Activated CD8-positive, alpha-beta memory T cell treated with anti-CD3 and anti-CD28 coated beads, Interleukin-2, amount 50 U/mL, for 4 hours (primary cell): ENCODE measurements at places on chromosomes 4 and X.

DNA sequence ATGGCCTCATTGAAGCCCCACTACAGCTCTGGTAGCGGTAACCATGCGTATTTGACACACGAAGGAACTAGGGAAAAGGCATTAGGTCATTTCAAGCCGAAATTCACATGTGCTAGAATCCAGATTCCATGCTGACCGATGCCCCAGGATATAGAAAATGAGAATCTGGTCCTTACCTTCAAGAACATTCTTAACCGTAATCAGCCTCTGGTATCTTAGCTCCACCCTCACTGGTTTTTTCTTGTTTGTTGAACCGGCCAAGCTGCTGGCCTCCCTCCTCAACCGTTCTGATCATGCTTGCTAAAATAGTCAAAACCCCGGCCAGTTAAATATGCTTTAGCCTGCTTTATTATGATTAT, 876 bp downstream of the HPRT1 start:
- no peak for DNase-seq

DNA sequence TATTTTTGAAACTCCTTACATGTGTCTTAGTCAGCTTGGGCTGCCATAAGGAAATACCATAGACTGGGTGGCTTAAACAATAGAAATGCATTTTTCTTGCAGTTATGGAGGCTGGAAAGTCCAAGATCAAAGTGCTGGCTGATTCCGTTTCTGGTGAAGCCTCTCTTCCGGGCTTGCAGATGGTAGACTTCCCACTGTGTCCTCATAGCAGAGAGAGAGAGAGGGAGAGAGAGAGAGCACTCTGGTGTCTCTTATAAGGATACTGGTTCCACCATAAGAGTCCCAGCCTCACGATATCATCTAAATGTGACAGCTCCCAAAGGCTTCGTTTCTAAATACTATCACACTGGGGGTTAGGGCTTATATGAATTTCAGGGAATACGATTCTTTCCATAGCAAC, 39.7 kb downstream of the ENPEP start:
- DNase-seq = no peak

- DNase-seq = no peak
Observed at GRCh38 chr4:25818371-25818871, 44.4 kb downstream of the SEL1L3 start.

DNA sequence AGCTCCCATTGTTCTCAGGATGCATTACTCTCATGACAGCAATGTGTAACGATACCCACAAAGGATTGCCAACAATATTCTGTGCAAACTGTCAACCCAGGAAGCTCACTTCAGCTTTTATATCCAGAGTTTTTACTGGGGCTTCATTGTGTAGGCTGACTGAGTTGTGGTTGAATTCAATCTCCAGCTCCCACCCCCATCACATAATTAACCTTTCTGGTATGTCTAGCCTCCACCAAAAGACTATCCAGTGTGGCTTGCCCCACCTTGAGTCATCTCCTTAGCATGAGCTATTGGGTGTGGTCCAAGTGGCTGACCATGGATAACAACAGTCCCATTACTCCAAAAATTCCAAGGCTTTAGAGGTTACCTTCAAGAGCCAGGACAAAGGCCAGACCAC, 17.7 kb upstream of the TAB3 start:
- no peak for DNase-seq

DNA sequence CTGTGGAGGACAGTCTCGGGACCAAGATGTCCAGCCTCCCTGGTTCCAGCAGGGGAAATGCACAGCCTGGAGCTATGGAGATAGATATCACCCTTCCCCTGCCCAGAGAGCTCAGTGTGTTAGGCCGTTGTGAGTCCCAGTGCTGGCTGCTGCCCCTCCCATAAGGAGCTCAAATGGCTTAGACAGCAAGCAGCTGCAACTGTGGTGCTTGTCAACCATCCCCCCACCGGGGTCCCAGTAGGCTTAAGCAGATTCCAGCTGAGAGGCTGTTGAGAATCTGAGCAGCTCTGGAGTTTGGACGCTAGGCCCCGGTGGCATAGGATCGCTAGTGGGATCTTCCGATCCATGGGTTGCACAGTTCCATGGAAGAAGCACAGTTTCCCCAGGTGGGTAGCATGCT, 181.8 kb upstream of the POF1B start:
- no peak for DNase-seq

DNA sequence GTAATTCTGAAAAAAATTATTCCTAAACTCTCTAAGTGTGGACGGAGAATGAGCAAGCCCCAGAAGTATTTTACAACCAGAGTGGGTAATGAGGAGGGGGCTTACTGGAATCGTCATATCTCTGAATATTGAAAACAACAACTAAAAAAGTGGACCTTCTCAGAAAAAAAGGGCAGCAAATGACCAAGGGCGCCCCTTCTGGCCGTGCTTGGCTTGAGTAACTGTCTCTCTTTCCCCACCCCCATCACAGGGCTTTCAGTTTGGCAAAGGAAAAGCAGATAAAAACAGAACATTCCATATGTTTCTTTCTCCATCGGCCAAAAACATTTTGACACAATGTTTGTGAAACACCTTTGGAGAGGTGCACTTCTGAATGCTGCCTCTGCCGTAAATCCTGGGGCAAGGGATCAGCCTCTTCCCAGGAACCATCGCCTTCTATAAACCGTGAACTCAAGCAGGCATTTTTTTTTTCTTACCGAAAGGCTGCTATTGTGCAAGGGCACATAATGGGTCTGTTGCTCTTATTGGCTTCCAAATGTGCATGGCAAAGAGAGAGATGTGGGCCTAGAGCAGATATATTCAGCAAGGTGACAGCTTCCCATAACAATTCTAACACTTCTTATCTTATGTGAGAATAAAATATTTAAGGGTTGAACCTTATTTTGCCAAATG, 115.4 kb downstream of the PARM1 start:
- DNase-seq = no peak

DNA sequence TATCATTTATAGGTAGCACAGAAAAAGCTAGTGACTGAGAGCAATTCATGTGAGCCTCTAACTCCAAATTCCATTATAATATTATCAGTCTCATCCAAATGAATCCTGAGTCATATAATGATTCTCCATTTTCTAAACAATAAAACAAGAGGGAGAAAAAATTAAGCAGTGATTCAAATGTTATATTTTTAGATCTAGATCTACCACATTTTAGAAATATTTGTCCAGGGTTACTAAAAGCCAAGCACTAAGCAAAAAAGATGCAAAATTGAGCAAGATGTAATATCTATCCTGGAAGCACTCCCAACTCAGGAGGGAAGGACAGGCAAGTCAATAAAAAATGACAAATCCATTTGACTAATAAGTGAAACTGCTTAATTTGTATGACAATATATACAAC, 172.8 kb downstream of the FBXW7 start:
- DNase-seq = no peak

- no peak for DNase-seq
Observed at GRCh38 chr4:59553063-59553720, 1646.9 kb upstream of the ADGRL3 start.

GRCh38 chrX:149371986-149372385, 133.1 kb downstream of the IDS start:
- no peak for DNase-seq

DNA sequence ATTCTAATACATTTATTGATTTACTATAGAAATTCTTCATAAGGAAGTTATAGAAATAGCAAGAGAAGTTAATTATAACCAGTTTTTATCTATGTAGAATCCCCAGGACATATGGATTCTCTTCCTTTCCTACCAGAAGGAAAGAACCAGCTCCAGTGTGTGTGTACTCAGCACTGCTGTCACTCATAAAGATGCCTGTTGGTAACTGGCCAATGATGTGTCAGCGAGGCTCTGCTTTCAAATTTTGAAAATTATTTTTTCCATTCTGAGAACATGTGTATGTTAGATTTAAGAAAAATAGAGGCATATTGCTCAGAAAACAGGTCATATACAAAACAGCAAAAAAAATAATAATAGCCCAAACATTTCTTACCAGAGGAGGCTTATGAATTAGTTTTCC, 814.8 kb upstream of the IGFBP7 start:
- no peak for DNase-seq

DNA sequence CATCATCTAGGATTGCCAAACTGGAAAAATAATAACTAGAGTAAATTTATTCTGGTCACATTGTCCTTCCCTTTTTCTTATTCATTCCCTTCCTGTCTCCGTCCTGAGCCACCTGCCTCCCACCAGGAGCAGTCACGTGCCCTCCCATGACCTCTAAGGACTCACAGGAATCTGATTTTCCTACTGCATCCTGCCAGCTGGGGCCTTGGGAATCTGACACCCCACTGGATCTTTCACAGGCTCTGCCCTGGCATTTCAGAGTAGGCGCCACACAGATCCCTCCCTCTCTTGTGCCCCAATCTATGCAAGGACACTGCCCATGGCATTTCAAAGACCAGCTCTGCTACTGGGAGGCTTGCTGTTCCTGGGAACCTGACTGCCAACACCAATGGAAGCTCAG, 520.5 kb downstream of the PPARGC1A start:
- no peak for DNase-seq

GRCh38 chr4:90745176-90745575, 618.0 kb downstream of the CCSER1 start:
- no peak for DNase-seq

- DNase-seq = no peak
Observed at GRCh38 chr4:8303485-8304281, 34.1 kb downstream of the HTRA3 start.

GRCh38 chr4:77994194-77994721, 62.9 kb upstream of the FRAS1 start:
- DNase-seq = no peak

GRCh38 chr4:76772498-76773106, 125.3 kb downstream of the SOWAHB start:
- no peak for DNase-seq

- no peak for DNase-seq
Observed at GRCh38 chr4:152467101-152467500, 68.8 kb downstream of the FBXW7 start.

DNA sequence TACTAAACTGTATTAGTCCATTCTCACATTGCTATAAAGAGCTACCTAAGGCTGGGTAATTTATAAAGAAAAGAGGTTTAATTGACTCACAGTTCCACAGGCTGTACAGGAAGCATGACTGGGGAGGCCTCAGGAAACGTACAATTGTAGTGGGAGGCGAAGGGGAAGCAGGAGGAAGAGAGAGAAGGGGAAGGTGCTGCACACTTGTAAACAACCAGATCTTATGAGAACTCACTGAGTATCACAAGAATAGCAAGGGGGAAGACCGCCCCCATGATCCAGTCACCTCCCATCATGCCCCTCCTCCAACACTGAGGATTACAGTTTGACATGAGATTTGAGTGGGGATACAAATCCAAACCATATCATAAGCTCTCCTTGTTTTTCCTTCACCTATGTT, 40.9 kb downstream of the RPA4 start:
- DNase-seq = no peak

DNA sequence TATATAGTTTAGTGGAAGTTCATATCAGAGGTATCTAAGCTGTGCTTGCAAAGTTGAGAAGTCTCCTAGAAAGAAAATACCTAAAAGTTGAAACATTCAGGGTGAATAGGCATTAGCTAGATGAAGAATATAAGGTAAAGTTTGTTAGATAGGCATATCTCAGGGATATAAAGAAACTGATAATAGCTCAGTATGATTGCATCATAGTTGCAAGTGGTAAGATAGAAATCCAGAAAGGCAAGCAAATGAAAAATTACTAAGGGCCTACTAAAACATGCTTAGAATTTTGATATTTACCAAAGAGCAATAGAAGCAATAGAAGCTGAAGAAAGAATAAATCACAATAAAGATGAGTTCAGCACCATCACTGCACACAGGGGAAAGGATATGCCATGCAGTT, 610.0 kb upstream of the ADGRL3 start:
- no peak for DNase-seq

GRCh38 chr4:45580334-45580733, 543.5 kb downstream of the GABRG1 start:
- no peak for DNase-seq

DNA sequence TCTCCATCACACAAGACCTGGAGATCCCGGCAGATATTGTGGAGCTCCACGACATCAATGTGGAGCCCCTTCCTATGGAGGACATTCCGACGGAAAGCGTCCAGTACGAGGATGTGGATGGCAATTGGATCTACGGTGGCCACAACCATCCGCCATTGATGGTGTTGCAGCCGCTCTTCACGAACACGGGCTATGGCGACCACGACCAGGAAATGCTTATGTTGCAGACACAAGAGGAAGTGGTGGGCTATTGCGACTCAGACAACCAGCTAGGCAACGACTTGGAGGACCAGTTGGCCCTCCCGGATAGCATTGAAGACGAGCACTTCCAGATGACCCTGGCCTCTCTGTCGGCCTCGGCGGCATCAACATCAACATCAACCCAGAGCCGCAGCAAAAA, 717 bp downstream of the YY2 start:
- DNase-seq = no peak

DNA sequence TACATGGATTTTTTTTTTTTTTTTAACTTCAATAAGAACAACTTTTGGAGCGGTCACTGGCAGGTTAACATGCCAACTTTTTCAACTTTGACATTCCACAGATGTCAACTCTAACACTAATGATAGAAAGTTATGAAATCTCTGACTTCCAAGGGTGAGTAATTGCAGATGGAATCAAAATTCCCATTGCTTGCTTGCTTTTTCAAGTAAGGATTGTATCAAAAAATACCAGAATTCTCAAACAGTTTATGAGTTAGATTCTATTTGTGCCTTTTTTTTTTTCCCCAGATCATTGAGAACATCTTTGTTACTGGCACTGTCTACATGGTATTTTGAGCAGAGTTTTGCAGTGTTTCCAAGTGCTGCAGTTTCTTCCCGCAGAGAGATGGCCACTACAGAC, 50.3 kb upstream of the OTUD4 start:
- DNase-seq = no peak

- DNase-seq = no peak
Observed at GRCh38 chr4:99828477-99828876, 11.8 kb downstream of the DAPP1 start.

DNA sequence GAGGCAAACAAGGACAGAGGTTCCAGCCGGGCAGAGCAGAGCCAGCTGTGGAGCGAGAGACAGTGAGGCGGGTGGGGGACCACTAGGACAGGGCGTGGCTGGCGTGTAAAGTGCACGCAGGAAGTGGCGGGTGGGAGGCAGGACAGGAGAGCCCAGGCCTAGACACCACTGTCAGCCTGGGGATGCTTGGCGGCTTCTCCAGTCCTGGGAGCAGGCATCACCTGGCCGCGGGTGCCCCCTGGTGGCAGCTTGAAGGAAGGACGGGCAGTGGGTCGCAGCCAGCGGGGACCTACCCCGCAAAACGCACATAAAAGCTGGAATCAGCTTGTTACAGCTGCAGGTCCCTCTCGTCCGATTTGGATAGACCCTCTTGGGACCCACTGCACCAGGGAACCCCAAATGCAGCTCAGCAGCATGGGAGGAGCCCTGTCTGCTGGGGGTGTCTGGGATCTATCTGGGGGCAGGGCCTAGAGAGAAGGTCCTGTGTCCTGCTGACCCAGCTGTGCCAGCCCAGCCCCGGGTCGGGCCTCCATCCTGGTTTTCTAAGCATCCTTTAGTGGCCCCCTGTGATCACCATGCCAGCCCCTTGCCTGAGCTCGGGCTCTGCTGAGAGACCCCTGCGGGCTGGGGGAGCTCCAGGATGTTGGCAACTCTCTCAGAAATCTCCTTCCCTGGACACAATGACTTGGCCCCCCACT, 57.7 kb downstream of the WFS1 start:
- peak; percentile 79 for DNase-seq

GRCh38 chr4:27011401-27011800, 150.8 kb downstream of the STIM2 start:
- no peak for DNase-seq
